ENCODE measurements at places on chromosomes 16 and 17.

GRCh38 chr17:11779892-11780291 lies 181.6 kb downstream of the DNAH9 start:
- DNase-seq: no peak

- DNase-seq: no peak
These were observed 351.9 kb downstream of the SEC14L1 start for GRCh38 chr17:77492446-77493237.

- no peak for DNase-seq
These were observed 69.9 kb downstream of the IRX3 start for GRCh38 chr16:54216688-54217087.

DNA sequence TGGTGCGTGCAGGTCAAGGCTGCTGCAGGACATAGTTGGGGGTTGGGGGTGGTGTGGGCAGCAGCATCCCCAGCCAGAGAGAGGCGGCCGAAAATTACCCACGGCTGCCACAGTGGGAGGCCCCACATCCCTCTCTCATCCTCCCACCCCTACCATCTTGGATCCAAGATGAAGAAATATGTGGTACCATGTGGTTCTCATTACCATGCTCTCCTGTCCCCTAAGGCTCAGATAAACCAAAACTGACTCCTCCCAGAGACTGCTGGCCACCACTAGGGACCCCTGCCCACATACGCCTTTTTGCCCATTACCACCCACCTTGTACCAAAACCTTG lies 120.4 kb downstream of the HIC1 start:
- DNase-seq: no peak

GRCh38 chr17:70976447-70976846 lies 807.1 kb downstream of the KCNJ2 start:
- no peak for DNase-seq
